ENCODE measurements at places on chromosomes 1 and 21.
A peak's percentile ranks its signal among the peaks of the same experiment; 100 is the strongest.

DNA sequence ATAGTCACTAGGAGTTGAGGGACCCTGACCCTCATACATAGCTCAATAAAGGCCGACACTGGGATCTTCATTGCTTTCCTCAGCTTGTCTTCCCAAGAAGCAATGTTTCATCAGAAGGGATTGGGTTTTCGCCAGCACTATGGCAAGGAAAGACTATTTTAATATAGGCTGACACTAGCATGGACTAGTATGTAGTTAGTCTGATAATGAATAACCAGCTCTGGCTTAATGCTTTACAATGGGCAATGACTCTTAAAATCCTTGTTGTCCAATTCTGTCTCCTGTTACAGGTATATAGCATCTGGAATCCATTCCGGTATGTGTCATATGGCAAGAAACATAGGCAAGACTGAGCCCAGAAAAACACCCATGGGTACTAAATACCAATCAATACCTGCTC, 15.3 kb upstream of the SYT2 start:
- no peak for DNase-seq

DNA sequence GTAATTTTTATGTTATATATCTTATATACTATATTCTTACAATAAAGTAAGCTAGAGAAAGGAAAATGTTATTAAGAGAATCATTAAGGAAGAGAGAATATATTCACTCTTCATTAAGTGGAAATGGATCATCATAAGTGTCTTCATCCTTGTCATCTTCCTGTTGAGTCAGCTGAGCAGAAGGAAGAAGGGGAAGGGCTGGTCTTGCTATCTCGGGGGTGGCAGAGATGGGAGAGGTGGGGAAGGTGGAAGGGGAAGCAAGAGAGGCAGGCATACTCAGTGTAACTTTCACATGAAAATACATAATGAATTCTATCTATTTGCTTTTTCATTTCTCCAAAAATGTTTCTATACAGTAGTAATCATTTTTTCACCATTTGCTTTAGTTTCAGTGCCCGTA, 5.1 kb downstream of the DNASE2B start:
- DNase-seq: no peak

DNA sequence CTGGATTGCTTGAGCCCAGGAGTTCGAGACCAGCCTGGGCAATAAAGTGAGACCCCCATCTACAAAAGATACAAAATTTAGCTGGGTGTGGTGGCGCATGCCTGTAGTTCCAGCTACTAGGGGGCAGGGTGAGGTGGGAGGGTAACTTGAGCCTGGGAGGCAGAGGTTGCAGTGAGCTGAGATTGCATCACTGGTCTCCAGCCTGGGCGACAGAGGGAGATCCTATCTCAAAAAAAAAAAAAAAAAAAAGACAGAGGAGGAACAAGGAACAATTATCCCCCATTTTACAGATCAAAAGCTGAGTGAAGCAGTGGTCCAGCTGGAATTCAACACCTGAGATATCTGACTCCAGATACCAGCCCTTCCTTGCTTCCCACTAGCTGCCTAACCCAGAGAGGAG, 34.8 kb downstream of the L1TD1 start:
- no peak for DNase-seq

DNA sequence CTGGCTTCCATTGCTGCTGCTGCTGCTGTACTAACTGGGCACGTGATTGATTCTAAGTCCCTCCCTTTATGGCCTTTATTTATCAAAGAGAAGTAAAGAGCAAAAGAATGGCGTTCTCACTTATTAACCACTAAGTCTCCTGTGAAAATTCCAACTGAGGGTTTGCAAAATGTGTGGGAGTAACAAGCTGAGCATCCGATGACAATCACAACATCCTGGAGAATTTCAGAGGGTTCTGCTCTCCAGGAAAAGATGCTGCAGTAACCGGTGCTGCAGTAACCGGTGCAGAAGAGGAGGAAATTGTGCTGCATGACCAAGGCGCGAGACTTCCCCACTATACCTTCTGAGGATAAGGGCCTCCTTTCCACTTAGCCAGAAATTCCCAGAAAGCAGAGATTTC, 12.7 kb upstream of the MX2 start:
- no peak for DNase-seq

DNA sequence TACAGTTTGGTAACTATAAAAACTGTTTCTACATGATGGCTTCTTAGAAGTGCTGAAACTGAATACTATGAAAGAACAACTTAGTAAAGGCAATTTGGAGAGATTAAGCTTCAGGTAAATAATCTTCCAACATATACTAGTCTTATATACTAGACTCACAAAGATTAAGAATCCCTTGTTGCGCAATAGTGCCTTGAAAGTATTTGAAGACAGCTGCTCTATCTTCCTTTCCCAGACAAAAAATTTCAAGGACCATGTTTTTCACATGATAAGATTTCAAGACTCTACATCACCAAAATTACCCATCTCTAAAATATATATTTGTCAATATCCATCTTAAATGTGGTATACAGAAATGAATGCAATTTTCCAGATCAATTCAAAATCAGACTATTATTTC, 37.7 kb upstream of the ASPM start:
- DNase-seq: no peak

GRCh38 chr1:23592209-23592892, 33.0 kb upstream of the ID3 start:
- DNase-seq: no peak

GRCh38 chr1:228918335-228918734, 183.1 kb downstream of the RHOU start:
- no peak for DNase-seq

GRCh38 chr1:65067491-65068201, 80.4 kb upstream of the AK4 start:
- peak; percentile 86 for DNase-seq

GRCh38 chr1:22857661-22858060, 115.0 kb downstream of the LACTBL1 start:
- DNase-seq: no peak

- no peak for DNase-seq
Measured at GRCh38 chr1:227712648-227713047, 22.5 kb downstream of the JMJD4 start.

Measured in left lung (tissue), 14 donors.